ENCODE measurements at places on chromosomes 12 and 14.

GRCh38 chr12:13347241-13348043 lies 150.9 kb downstream of the EMP1 start:
- peak; percentile 77 for DNase-seq

DNA sequence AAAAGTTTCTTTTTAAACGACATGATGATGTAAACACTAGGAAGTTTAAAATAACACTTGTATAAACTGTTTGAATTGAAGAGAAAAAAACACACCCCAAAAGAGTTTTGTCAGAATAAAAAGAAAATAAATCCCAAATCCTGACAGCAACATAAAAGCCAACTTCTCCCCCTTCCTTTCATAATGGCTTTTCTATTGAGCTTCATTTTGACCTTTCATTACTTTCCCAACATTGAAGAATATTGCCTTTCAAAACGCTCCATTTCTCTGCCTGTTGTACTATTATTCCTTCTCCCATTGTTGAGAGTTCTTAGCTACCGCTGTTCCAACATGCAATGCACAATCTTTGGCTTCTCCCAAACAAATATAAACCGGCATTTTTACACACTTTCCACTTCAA lies 448.5 kb downstream of the BCAT1 start:
- no peak for DNase-seq

- DNase-seq, result no peak
Measured at GRCh38 chr12:47983541-47984115, 20.2 kb downstream of the TMEM106C start.

- no peak for DNase-seq
Measured at GRCh38 chr14:24416254-24416931, 13.1 kb downstream of the CBLN3 start.

DNA sequence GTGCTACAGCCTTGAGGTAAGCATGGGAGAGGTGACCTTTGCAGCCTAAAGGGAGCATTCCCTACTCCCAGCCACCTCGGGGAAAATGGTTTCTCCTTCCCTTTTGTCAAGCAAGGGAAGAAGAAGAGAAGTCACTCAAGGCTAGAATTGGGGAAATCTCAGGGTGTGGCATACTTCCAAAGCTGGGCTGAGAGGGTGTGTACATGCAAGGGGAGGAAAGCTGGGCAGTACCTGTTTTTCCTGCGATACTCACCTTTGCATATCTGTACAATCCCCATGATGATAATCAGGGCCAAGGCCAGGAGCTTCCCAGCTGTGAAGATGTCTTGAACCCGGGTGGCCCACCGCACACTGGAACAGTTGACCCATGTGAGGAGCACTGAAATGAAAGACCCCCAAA lies 23.8 kb upstream of the CEBPE start:
- DNase-seq, result no peak

DNA sequence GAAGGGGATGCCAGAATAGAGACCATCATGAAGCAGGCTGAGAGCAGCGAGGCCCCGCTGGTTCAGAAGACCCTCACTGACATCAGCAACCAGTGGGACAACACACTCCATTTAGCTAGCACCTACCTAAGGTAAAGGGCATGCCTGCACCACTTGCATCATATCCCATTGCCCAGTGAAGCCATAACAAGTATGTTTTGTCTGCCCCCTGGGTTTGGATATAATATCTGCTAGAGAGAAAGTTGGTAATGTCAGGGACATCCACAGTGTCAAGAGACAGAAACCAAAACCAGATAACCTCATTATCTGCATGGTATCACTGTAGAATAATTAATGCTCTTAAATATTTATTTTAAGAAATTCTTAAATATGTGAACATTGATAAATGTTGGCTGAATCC lies 173.8 kb downstream of the SYNE2 start:
- DNase-seq, result no peak

DNA sequence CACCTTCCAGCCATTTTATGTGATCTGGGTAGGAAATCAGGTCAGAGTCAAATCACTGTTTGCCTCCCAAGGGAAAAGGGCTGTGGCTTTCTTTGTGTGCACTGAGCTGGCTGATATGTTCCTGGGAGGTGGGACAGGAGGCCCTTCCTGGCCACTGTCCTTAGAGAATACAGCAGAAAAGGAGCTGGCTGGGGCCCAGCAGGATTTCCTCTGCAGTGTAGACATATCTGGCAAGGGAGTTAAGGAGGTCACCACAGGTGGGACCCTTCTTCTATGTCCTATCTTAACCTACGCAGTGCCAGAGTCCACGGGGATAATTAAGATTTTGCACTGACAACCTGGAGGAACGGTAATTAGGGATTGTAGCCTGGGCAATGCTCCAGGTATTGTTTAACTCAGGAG lies 145.3 kb downstream of the NTF3 start:
- DNase-seq, result no peak

GRCh38 chr14:39109893-39110715 lies 4.0 kb upstream of the GEMIN2 start:
- DNase-seq, result no peak

- peak; percentile 5 for DNase-seq
Measured at GRCh38 chr14:59406454-59407245, 58.5 kb downstream of the GPR135 start.

DNA sequence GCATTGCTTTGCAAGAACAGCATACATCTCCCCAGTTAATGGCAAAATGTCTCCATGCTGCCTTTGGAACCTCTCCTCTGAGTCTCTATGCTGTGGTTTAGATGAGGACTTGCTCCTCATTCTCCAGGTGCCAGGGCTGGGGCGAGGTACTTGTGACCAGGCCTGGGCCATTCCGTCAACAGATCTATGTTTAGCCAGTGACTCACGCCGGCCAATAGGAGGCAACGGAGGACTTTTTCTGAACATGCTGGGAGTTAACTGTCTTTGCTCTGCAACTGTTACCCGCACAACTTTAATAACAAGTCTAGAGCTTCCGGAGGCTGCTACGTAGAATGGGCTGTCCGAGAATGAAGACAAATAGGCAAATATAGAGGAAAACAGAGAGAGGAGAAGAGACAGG lies 214.2 kb downstream of the GLT1D1 start:
- no peak for DNase-seq

GRCh38 chr12:53046655-53047220 lies 3.1 kb upstream of the TNS2 start:
- peak; percentile 92 for DNase-seq

- no peak for DNase-seq
Measured at GRCh38 chr14:73467800-73468199, 9.5 kb upstream of the NUMB start.

DNA sequence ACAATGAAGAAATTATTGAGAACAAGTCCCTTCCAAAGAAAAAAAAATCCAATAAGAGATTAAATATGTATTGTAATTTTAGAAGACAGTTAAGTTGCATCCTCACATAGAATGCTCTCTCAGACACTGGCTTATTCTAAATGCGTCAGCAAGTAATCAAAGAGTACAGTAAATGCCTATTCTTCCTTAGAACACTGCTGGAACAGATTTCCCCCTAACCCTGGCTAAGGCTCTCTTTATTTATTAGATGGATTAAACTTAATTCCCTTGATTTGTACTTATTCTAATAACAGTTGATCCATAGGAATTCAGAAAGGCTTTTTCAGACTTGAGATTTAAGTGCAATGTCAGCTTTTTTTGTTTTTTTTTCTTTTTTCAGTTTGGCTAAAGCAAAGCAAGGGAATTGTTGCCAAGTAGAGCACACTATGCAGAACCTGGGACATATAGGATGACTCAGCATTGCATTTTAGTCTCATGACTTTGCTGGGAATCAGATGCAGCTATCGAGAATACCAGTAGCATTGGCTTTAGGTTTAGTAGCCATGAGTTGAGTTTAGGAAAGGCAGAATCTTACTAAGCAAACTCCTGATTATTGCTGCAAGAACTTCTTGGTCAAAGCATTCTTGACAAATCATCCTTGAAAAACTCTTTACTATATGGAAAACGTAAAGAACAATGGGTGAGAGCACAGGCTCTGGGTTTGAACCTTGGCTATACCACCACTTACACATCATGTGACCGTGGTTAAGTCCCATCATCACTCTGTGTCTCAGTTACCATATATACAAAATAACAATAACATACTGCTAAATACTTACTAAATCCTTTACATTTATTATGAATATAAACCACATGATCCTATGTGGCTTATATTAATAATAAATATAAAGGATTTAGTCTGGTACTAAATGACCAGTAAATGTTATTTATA lies 26.7 kb downstream of the MED21 start:
- DNase-seq, result peak; percentile 76

DNA sequence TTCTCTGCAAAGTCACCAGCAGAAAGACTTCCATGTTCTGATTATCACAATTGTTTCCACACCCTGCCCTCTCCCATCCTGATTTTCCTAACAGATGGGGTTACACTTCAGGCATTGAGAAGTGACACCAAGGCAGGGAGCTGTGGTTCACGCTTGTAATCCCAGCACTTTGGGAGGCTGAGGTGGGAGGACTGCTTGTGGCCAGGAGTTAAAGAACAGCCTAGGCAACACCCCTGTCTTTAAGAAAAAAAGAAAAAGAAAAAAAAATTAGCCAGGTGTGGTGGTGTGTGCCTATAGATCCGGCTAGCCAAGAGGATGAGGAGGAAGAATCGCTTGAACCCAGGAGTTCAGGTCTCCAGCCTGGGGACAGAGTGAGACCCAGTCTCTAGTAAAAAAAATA lies 5.2 kb downstream of the PPP1CC start:
- DNase-seq, result no peak

DNA sequence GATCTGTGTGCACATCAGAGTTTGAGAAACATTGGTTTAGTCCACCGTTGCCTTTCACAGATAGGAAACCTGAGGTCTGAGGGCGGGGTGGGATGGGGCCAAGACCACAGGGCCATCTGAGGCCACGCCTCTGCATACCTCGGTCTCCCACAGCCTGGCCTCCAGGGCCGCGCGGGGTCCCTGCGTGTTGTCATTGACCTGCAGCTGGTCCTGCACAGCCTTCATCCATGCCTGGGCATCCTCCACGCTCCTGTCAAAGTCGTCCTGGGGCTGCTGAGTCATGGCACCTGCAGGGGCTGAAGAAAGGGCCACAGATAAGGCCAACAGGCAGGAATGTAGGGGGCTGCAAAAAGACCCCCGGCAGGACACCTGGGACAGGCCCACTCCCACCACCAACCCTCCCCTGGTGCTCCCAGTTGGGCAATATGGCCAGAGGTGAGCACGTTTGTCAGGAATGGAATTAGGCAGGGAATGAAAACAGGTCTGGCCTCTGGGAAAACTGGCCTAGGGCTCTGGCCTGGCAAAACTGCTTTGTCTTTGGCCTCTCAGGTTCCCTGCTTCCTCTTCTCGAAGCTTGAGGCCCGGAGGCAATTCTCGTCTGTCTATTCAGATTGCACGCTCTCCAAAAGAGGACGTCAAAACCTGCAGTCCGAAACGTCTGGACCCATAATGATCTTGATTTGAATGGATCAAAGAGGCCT lies 40.8 kb downstream of the SYNE3 start:
- no peak for DNase-seq

- DNase-seq, result no peak
Measured at GRCh38 chr12:64883264-64884163, 59.1 kb downstream of the TBC1D30 start.

DNA sequence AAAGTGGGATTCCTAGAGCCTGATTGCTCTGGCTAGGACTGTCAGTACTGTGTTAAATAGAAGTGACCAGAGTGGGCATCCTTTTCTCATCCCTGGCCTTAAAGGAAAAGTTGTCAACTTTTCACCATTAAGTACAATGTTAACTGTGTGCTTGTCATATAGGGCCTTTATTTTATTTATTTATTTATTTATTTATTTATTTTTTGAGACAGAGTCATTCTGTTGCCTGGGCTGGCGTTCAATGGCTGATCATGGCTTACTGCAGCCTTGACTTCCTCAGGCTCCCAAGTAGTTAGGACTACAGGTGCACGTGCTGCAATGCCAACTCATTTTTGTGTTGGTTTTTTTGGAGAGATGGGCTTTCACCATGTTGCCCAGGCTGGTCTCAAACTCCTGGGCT lies 11.6 kb downstream of the SH2B3 start:
- no peak for DNase-seq

DNA sequence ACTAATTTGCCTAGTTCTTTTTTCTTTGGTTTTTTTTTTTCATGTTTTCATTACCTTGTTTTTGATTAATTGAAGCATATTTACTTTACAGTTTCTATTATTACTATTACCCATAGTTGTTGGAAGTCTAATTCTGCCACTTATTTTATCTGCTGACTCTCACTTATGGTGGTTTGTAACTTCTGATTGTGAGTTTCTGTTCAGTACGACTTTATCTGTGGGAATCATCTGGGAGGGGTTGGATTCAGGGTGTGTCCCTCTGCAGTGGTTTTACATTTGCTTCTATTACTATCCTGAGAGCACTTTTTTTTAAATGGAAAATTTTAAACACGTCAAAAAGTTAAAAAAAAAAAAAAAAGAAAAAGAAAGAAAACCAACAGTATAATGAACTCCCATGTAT lies 26.4 kb upstream of the SOS2 start:
- no peak for DNase-seq

- DNase-seq, result peak; percentile 67
Measured at GRCh38 chr12:57240066-57240921, 10.7 kb downstream of the STAC3 start.

DNA sequence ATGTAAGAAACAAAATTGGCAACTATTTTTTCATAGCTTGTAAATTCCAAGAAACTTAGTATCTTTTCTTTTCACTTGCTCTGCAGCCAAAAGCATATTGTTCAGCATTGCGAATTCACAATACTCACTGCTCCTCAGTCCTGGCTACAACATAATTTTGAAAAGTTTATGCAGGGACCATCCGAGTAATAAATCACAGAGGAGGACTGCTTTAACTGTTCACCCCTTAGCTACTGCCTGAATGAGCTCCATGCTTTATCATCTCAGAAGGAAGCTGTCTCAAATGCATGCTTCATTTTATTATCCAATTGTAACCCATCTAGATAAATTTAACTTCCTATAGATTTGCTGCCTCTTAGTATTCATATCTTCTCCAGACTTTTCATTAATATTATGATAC lies 827.8 kb downstream of the DIO2 start:
- no peak for DNase-seq

GRCh38 chr12:131378176-131378842 lies 332.6 kb upstream of the SFSWAP start:
- no peak for DNase-seq

Data from EL (cell line).